Activated CD4-positive, alpha-beta memory T cell treated with anti-CD3 and anti-CD28 coated beads, Interleukin-2, amount 10 ng/mL, durations not matched to agents 7 days and 5 days (primary cell): ENCODE measurements at places on chromosomes 16 and 17.

DNA sequence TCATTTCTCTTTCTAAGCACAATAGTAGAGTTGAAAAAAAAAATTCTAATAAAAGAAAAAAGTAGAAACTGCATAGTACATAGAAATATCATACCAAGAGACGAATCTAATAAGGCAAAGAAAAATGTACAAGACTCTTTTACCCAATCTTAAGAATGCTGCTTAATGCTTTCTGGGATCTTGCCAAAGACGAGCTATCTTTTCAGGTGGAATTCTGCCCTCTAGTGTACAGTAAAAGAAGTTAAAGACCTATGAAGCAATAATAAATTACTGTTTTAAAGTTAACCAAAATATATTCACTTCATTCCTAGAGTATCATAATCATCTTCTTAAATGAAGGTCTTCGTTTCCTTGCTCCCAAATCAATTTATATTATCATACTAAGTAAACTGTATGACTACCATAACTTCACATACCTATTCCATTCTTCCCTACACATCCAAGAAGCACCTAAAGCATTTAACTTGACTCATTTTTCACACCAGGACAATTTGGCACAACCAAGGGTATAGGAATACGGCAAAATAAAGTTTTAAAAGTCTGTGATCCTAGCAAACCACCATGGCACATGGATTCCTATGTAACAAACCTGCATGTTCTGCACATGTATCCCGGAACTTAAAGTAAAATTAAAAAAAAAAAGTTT lies 47.7 kb downstream of the CFDP1 start:
- no peak for DNase-seq

DNA sequence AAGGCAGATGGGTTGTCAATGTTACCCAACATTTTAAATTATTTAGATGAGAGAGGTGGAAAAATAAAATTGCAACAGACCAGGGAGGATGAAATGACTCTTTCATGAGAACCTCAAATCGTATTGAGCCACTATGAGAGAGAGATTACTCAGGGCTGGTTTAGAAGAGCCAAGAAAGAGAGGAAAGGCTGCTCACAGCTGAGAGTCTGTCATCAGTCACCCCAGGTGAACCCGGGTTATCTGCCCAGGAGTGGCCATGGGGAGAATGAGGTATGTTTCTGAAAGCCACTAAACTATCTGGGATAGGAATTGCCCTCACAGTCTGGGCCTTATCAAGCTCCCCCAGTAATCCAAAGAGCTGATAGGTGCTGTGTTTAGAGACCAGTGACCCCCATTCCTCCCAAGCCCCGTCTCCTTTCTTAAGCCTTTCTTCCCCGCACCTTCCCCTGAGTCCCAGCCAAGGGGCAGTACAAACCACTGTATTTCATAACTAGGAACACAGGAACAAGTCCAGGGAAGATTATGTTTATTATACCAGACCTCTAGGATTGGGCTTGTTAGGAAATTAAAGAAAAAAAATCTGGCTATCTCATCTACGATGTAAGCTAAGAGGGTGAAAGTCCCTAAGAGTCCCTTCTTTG lies 158.9 kb upstream of the NOL11 start:
- no peak for DNase-seq

DNA sequence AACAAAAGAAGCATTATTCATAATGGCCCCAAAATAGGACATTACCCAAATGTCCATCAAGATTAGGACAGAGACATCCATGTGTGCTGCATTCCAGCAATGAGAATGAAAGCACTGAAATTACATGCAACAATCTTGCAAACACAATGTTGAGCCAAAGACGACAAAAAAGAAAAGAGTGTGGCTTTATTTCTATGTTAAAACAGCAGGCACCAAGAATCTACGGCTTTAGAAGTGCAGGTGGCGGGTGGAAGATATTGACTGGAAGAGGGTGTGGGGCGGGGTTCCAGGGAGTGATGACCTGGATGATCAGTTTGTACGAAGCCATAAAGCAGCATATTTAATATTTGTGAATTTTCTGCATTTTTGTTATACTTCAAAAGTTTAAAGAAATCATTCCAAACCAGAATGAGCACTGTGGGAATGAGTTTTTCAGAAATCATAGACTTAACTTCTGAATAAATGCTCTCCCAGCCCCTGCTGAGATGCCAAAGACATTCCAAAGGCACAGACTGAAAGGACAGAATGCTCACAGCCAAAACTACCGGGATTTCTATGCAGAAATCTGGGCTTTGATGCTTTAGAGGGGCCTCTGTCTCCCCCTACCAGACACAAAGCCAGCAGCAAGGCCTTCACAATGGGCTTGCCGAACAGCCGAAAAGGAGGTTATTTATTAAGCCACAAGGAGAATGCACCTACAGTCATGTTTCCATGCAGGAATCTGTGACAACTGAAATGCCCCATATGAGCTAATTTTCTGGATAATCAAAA lies 361.6 kb downstream of the GRIN2A start:
- DNase-seq, result no peak

DNA sequence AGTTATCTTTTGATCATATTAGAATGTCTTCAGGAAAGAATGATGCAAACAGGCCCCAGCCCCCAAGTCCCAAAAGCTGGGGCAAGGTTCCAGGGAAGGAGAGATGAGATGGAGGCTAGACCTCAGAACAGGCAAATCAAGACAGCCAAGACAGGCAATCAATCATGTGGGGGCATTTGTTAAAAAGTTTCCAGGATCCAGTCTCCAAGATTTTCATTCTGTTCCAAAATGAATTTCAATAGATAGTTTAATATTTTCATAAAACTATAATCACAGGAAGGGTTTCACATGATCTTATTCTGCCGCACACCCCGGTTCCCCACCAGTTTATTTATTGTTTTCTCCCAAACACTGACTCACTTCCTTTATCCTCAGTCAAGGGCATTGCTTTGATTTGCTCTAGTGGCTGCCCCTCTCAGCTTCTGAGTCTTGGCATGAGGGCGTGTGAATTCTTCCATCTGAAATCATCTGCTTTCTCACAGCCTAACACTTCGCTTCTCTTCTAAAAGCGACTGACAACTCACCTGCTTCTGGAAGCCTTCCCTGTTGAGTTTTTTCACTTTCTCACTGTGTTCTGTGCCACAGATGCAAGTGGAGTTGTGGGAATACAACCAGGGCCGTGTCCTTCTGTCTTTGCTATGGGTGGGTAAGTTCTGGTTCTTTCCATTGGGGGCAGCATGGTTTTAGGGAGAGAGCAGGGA lies 12.2 kb upstream of the TERF2 start:
- no peak for DNase-seq

GRCh38 chr16:5461141-5461540 lies 363.5 kb upstream of the EEF2KMT start:
- DNase-seq, result no peak

GRCh38 chr16:27450196-27450549 lies 48.2 kb downstream of the IL21R start:
- DNase-seq, result no peak

DNA sequence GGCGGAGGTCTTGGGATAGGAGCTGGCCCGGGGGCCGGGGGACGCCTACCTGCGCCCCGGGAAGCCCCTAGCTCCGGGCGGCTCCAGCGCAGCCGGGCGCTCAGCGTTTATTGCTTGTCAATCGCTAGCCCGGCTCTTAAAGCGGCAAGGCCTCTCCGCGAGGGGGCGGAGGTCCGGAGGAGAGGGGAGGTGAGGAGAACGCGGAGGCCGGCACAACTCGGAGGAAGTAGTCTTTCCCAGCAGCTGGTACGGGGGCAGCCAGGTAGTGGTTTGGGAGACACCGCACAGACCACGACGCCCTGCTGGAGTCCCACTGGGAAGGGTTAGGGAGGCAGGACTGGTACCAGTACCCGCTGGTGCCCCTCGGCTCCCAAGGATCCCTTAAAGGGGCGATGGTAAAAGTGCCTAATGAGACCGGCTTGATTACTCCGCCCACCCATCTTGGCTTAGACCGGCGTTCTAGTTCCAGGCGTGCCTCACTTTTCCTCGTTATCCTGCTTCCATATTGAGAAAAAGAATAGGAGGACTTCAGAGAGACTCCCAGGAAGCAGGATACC lies at the start of gene MPP2:
Gene MPP2, minus strand, starts transcription at position 112 of the 557 bp plus-strand sequence. CDS start 3,076 bp downstream, outside the sequence.
- DNase-seq, result peak; percentile 37

- no peak for DNase-seq
These were observed 27.3 kb downstream of the SLC6A4 start for GRCh38 chr17:30208214-30208613.

DNA sequence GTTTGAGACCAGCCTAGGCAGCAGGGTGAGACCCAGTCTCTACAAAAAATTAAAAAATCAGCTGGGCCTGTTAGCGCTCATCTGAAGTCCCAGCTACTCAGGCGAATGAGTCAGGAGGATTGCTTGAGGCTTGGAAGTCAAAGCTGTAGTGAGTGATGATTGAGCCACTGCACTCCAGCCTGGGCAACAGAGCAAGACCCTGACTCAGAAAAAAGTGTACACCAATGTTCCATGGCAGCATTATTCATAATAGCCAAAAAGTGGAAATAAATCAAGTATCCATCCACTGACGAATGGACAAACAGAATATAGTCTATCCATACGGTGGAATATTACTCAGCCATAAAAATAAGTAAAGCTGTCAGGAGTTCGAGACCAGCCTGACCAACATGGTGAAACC lies 2.6 kb downstream of the NMRAL1 start:
- no peak for DNase-seq

DNA sequence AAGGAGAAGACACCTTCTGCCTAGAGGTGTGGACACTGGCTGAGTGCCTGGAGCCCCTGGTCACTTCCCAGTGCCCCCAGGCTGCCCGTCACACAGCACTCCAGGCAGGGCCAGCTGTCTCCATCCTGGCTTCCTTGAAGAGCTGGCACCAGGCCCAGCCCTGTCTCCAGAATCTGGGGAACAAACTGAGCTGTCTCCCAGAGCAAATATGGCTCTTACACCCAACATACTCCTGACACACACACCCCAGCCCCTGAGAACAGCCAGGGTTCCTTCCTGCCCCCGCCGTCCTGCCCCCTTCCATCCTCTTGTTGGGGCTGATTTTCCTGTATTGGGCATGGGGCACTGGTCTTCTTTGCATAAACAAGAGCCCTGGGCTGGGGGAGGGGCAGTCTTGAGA lies 9.1 kb downstream of the NHERF1 start:
- DNase-seq, result no peak

DNA sequence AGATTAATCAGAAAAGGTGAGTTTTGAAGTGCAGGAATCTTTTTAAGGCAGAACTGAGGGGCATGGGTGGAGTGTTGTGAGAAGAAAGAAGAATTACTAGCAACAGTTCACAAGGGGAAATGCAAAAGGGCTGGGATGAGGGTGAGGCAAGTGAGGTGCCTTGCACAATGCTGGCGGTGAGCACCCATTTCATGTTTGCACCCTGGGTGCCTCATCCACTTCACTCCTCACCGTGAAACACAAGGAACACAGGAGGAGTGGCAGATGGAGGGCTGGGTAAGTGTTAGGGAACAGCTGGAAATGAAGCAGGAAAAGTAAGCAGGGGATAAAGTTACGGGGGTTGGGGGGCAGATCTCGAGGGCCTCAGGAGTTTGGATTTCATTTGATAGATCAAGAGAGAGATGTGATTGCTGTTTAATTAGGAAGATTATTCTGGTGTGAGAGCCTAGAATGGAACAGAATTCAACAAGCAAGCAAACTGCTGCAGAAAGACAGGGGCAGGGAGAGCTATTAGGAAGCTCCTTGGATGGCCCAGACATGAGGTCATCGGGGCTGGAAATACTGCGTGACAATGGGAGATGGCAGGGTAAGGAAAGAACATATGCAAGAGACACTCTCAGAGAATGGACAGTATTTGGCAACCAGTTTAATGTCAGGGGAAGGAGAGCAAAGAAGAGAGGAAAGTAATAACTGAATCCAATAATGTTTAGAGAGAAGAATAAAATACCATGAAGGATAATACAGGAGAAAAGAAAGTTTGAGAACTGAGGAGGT lies 8.3 kb upstream of the HEATR6 start:
- DNase-seq, result no peak

DNA sequence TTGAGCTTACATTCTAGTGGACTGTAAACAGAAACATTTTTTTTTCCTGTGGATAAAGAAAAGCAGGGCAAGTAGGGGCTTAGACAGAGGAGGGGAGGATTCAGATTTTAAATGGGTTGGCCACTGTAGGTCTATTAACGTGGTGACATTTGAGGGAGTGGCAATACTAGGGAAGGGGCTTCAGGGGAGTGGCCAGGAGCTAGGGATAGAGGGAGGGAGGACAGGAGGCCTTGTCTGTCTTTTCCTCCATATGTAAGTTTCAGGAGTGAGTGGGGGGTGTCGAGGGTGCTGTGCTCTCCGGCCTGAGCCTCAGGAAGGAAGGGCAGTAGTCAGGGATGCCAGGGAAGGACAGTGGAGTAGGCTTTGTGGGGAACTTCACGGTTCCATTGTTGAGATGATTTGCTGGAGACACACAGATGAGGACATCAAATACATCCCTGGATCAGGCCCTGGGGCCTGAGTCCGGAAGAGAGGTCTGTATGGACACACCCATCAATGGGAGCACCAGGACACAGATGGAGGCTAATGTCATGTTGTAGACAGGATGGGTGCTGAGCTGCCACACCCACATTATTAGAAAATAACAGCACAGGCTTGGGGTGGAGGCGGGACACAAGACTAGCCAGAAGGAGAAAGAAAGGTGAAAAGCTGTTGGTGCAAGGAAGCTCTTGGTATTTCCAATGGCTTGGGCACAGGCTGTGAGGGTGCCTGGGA lies 6.5 kb upstream of the HBM start:
- DNase-seq, result no peak

GRCh38 chr16:69407702-69408323 lies 16.6 kb upstream of the CYB5B start:
- no peak for DNase-seq

DNA sequence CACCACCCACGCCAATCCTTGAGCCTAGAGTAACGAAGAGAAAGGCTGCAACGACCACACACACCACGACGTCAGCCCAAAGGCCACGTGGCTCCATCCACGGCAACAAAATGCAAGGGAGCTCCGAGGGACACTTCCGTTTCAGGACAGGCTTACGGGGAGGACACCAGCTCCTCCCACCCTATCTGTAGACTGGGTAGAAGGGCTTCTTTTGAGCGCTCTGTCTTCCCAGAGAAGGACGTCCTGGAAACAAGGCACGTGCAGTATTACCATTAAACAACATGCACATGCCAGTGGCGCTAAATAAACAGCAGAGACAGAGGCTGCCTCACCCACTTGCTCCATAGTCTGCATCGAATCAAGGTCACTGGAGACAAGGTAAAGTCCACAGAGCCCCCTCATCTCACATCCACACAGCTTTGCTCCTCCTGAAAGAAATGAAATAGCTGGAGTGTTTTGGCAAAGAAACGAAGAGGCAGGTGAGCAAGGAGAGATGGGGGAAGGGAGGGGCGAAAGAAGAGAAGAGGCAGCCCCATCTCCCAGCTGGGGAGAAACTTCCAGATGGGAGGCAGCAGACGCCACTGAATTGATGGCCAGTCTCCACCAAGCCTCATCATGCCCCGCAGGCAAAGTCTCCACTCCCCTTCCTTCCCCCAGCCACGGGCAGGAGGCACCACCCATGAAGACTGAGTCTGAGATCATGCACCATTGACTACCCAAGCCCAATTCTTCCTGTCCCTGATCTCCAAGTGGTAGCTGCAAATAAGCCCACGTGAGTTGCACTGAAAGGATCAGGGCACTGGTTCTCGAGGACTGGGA lies 24.0 kb downstream of the ZFHX3 start:
- DNase-seq, result no peak

GRCh38 chr16:17154981-17155380 lies 315.8 kb downstream of the XYLT1 start:
- DNase-seq, result no peak
